ENCODE measurements at places on chromosomes 2 and 18.

DNA sequence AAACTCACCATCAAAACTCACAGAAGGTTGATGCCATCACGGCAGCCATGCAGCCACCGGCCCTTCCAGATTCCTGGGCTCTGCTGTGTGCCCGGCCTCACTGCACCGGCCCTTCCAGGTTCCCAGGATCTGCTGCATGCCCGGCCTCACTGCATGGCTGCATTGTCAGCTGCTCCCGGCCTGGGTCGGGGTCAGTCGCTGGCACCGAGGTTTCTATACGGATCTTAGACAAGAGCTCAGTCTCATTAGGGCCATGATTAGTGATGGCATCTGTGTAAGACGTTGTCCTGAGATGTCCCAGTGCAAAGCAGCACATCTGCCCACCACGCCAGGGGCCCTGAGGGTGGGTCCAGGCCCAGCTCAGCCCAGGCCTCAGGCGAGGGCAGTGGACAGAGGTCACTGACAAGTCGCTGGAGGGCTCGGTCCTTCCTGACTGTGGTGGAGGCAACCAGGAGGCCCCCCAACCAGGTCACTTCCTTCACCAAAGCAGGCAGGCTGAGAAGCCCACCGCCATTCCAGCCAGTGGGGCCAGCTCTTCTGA is 29.4 kb downstream of the TMEM18 start:
- no peak for DNase-seq

GRCh38 chr18:74518456-74519295 is 15.6 kb upstream of the CNDP1 start:
- DNase-seq = no peak

GRCh38 chr2:179226961-179227259 is 37.7 kb downstream of the SESTD1 start:
- no peak for DNase-seq

- DNase-seq = no peak
Measured at GRCh38 chr2:162403884-162404283, 60.0 kb downstream of the GCA start.

GRCh38 chr2:28408764-28409599 is 16.3 kb downstream of the FOSL2 start:
- peak; percentile 66 for DNase-seq

DNA sequence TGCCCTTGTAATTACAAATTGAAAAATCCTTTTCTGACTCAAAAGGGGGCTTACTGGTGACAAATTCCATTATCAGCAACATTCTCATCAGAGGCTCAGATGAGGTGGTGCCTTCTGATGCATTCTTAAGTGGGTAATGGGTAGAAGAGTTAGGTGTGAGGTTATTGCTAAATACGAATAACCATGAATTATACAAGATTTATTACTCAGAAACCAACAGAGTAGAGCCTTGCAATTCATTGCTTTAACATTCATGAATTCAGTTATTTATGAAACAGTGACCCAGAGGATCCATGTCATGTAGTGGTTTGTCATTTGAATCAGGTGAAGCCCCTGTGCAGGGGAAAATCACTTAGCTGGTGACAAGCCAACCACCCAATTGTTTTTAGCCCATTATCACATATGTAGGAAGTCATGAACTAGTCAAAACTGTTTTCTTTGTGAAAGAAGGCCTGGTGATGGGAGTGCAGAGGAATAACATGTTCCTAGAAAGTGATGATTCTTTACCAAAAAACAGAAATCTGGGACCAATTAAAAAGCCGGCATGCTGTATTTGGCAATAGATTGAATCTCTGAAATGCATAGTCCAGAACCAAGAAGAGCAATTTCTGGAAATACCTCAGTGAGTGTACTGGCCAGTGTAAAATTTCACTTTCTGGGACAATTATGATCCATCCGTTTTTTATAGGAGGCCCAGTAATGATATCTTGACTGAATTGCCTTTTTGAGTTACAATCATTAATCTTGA is 70.2 kb downstream of the CRIM1 start:
- no peak for DNase-seq

DNA sequence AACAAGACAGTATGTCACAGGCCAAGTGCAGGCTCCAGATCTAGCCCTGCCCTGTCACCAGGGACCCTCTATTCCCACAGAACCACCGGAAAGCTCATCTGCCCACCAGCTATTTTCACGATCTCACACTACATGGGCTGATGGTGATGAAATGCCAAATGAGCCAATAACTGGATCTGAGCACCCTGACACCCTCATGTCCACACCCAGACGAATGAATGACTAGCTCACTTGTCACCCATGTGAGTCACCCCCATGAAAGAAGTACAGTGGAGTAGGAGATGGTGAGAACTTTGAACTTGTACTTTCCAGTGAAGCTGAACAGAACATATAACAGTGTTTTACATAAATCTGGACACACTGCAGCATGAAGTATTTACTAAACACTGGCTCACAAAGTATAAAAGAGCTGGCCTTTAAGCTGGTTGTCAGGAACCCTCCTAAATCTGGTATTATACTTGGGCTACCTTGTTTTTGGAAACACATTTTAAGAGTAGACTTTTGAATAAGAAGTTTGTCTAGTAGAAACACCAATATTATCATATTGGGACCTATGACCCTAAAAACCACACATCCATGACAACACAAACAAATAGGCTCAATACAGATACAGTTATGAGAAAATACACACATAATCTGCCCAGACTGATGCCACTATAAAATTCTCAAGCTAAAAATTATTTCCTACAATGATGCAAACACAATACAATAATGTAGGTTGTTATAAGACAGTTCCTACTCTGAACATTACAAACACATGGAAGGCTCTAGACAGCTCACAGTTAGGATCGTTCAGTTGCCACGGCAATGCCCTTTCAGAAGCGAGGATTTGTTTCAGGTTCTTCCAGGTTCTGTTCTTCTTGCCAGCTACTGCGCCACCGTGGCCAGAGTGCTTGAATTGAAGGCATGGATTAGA is 19.0 kb downstream of the INO80C start:
- DNase-seq = no peak

GRCh38 chr2:7973801-7974480 is 707.9 kb upstream of the ID2 start:
- DNase-seq = no peak

GRCh38 chr2:211730215-211730614 is 808.4 kb downstream of the ERBB4 start:
- no peak for DNase-seq

DNA sequence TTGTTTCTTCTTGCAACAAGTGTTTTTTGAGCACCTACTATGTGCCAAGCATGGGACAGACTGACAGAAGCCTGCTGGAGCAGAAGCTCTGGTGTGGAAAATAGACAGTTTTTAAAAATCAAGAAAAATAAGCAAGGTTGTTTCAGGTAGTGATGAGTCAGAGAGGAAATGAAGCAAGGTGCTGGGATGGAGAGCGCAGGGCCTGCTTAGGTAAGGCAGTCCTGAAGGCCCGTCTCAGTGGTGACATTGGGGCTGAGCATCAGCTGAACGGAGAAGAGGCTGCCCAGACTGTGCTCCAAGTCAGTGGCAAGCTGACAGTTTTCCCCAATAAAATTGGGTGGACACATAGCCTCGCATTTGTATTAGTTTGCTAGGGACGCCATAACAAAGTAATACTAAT is 263.6 kb downstream of the SS18 start:
- DNase-seq = no peak

GRCh38 chr2:189287982-189288521 is 108.5 kb upstream of the COL5A2 start:
- no peak for DNase-seq

DNA sequence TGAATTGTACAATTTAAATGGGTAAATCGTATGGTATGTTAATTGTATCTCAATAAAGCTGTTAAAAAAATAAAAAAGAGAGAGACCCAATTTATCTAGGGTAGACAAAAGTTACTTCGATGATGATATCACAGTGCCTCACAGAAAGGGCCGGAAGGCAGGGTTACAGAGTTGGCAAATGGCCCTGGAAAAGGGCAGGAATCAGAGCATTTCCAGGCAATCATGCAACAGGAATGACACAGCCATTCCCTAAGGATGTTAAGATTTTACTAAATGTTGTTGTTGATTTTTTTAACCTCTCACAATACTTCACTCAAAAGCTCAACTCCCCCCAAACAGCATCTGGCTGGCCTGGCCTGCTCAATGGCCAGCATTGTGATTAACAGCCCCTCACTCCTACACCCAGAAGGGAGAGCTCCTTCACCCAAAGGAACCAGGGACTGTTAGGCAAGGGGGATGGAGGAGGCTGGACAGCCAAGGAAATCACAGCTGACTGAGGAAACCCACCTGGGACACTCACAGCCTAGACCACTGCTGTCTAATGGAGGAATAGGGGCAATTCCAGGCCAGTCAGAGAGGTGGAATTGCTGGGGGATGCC is 7.7 kb upstream of the SP100 start:
- no peak for DNase-seq

DNA sequence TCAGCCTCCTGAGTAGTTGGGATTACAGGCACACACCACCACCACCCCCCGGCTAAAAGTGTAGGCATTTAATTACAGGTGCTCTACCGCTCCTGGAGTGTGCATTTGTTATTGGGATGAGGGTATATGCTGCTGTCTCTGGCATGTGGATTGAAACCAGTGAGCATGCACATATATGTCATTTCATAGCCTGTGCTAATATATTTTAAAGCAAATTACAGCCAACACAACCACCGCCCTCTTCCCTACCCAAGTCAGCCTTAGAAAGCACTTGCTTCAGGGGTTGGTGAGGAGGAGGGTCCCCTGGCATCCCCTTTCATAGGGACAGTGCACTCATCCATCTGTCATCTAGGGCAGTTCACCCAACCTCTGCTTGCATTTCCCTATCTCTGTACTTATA is 10.5 kb upstream of the TBC1D8 start:
- no peak for DNase-seq

- DNase-seq = no peak
Measured at GRCh38 chr2:98060277-98060676, 26.7 kb upstream of the VWA3B start.

DNA sequence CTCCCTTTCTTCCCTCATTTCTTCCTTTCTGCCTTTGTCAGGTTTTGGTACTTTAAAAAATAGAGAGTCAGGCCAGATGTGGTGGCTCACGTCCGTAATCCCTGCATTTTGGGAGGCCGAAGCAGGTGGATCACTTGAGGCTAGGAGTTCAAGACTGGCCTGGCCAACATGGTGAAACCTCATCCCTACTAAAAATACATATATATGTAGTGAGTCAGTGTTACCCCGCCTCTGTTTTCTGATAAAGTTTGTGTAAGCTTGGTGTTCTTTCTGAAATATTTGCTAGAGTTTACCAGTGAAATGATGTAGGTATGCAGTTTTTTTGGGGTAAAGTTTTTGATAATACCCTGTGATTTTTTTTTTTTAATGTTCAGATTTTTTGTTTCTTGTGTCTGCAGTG is 58.8 kb downstream of the DGKD start:
- no peak for DNase-seq

DNA sequence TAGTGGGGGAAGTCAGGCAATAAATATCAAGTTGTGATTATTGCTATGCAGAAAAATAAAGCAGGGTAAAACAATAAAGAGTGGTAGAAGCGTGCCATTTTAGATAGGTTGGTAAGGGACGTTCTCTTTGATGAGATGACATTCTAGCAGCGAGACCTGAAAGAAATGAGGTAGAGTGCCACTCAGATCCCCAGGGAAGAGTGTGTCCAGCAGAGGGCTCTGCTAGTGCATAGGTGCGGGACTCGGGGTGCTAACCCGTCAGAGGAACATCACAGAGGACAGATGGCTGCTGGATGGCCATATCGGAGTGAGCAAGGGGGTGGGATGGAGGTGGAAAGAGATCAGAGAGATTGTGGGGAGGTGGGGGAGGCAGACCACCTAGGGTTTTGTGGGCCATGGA is 16.3 kb upstream of the GTF2A1L start:
- no peak for DNase-seq

DNA sequence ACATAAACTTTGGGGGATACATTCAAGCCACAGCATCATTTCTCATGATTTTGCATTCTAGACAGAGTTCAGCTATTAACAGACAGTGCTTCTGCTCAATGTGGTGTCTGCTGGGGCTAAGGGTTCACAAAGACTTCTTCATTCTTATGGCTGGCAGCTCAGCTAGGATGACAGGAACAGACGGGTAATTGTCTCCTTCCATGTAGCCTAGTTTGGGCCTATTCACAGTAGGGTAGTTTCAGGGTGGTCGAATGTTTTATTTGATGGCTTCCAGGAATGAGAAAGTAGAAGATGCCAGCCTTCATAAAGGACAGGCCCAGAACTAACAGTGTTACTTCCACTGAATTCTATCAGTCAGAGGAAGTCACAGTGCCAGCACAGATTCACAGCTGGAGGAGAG is 26.0 kb upstream of the BCL2L11 start:
- no peak for DNase-seq

DNA sequence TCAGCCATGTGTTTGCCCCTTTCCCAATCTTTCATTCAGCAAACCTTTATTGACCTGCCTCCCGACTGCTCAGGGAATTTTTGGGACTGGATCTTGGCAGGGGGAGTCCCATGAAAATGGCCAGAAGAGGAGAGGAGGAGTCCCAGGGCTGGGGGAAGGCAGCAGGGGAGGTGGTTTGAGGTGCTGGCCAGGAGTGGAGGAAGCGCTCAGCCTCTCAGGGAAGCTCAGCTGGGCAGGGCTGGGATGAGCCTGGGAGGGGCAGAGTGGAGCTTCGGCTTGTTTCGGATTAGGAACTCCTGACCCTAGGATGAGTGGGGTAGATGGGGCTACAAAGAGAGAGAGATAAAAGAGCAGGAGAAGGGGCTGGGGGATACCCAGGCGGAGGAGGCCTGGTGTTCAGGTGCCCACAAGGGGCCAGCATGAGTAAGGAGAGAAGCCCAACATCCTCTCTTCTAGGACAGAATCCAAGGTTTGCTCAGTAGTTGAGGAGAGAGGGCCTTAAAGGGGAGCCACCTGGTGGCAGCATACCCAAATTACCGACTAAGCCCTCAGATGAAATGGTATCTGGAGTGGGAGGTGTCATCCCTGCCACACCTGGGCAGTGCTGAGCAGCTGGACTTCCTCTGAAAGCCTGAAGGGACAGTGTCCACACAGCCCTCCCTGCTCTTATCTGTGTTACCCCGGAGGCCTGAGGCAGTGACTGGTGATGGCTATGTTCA is 91.1 kb downstream of the INHBB start:
- DNase-seq = no peak

- DNase-seq = no peak
Measured at GRCh38 chr2:177545143-177545542, 152.6 kb downstream of the AGPS start.

DNA sequence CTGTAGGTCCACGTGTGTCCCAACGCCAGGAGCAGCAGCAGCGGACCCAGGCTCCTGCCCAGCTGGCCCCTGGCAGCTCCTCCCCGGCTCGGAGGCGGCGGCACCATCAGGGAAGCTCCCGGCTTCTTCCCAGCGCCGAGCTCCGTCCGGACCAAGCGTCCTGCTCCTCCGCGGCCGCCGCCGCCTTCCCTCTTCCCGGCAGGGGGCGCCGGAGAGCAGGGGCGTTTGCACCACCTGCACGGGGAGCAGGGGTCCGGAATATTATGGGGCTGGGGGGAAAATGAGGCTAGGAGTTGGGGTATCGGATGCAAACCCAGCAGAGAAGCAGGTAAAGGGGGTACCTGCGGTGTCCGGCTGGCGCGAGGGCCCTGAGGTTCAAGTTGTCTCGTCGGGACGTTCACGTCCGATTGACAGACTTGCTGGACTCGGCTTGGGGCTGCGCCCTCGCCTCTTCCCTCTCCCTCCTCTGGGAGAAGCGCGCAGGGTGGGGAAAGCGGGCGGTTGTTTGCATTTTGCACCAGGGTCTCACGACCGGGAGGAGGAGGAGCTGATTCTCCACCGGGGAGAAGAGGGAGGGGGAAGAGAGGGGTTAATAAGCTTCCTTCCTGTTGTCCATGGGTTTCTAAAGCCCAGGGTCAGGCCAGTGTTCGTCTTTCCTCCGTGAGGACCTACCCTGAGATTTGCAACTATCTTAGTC is at the start of gene CCBE1:
Gene CCBE1 (minus strand): TSS at position 188 of the 697 bp plus-strand sequence.
- peak; percentile 71 for DNase-seq

- no peak for DNase-seq
Measured at GRCh38 chr18:22711192-22711685, 221.9 kb upstream of the RBBP8 start.
